Activated naive CD4-positive, alpha-beta T cell (primary cell): ENCODE measurements at places on chromosomes 3 and 15.

DNA sequence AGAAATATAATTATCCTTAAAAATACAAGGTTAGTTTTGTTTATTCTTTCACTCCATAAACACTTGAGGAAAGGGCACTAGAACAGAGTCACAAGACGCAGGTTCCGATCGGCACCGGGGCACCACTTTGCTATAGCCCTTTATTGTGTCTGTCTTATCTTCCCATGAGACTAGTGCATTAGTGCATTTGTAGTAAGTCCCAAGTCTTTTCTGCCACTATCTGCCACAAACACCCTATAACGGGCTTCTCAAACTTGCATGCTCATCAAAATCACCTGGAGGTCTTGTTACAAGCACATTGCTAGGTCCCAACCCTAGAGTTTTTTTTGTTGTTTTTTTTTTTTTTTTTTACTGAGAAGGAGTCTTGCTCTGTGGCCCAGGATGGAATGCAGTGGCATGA is 213.1 kb downstream of the FOXP1 start:
- no peak for DNase-seq

GRCh38 chr15:39578851-39579486 is 1.9 kb upstream of the THBS1 start:
- no peak for DNase-seq

DNA sequence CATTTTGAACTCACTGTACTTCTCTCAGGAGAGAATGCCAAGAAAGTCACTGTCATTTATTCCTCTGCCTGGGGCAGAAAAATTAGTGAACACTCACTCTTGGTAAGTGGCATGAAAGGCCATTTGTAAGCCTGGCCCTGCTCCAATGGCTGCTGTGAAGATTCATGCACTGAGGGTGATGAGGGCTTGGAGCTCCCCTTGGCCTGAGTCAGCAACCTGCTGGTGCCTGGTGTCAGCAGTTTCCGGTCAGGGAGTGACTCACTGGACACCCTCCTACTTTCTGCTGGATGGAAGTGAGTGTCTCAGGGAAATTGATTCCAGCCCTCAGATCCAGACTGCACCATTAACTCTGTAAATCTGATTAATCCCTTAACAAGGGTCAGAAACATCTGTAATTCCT is 37.6 kb downstream of the TRA2B start:
- no peak for DNase-seq

DNA sequence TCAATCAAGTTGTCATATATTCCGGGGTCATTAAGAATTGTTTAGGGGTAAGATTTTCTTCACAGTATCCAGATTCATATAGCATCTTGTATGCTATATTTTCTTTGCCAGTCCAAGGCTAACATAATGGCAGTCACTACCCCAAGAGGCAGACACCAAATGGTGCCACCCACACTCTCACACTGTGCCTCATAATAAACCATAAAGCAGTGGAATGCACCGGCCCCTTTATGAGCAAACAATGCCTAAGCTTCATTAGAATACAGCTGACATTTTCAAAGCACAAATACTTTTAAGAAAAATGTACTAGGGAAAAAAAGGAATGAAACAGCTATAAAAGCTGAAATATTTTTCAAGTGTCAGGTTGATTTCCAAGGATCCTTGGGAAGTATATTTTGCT is 121.6 kb downstream of the TFDP2 start:
- DNase-seq = no peak

- DNase-seq = no peak
Measured at GRCh38 chr15:41849204-41849603, 10.6 kb downstream of the PLA2G4B start.

DNA sequence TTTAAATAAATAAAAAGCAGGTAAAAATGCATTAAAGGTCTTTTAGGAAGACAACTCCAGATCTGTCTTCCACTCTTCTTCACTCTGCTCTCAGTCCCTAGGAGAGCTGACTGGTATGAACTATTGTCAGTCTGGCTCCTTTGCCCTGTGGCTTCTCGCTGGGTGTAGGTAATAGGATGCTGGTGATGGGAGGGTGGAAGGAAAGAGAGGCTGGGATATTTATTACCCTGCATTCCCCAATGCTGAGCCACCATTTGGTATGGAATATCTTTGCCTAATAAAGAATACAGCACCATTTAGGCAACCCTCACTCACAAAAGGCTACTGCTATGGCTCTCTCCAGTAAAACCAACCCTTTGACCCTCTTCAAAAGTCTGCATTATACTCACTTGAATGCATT is 326.9 kb downstream of the CNTN3 start:
- no peak for DNase-seq

- DNase-seq = no peak
Measured at GRCh38 chr3:173778251-173778650, 380.7 kb downstream of the NLGN1 start.

DNA sequence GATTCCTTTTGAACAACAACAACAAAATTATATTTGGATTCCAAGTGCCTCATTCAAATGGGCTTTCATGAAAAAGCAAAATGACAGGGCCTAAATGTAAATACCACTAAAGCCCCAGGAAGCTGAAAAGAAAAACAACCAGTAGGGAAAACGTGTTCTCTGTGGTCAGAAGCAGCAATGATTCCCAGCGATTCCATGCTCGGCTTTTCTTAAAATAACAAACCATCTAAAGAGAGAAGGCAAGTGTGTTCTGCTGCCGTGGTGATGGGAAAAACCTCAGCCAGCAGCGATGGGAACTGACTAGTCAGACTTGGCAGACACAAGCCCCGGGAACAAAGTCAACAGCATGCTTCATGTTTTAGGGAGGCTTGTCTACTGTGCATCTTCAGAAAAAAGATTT is 153.6 kb downstream of the TNIK start:
- DNase-seq = no peak

DNA sequence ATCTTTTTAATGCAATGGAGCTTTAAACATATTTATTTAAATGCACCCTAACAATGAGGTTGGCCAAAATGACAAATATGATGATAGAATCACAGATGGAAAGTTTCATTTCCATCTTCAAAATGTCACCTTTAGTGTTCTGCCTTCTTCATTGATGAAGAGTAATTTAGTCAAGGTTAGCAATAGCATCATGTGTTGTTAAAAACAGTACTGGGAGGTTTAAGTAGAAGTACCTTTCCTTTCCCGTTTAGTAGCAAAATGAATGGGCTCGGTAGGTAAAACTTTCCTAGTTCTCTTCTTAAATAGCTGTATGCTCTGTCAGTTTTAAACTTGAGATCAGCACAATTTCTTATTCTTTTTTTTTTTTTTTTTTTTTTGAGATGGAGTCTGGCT is 35.1 kb downstream of the EIF2AK4 start:
- no peak for DNase-seq

- no peak for DNase-seq
Measured at GRCh38 chr3:30631243-30631904, 25.0 kb downstream of the TGFBR2 start.

- DNase-seq = no peak
Measured at GRCh38 chr3:81502236-81502635, 259.2 kb downstream of the GBE1 start.

- no peak for DNase-seq
Measured at GRCh38 chr3:39127908-39128304, 20.4 kb downstream of the TTC21A start.

- peak; percentile 26 for DNase-seq
Measured at GRCh38 chr15:68550498-68551295, 28.1 kb upstream of the CORO2B start.
